ENCODE measurements at places on chromosomes 2 and 18.

DNA sequence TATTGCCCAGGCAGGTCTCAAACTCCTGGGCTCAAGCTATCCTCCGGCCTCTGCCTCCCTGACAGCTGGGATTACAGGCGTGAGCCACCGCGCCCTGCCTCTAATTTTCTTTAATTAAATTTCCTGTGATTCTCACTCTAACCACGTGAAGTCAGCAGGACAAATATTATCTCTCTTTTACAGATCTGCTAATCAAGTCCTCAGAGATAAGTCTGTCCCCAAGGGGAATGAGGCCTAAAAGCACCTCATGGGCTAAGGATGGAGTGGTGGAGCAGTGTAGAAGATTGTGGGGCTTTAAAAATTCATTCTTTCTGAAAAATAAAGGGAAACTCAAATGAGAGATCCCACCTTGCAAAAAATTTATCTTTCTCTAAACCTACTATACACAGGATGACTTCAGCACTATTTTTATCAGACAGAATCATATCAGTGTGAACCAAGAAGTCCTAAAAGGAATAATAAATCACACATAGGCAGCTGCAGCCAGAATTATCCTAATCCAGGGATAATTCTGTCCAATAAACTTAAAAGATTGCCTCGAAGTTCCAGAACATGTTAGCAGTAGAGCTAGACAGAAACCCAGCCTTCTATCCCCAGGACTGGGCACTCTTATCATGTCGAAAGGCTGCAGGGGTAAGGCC, 38.3 kb upstream of the BMPR2 start:
- DNase-seq, result no peak

DNA sequence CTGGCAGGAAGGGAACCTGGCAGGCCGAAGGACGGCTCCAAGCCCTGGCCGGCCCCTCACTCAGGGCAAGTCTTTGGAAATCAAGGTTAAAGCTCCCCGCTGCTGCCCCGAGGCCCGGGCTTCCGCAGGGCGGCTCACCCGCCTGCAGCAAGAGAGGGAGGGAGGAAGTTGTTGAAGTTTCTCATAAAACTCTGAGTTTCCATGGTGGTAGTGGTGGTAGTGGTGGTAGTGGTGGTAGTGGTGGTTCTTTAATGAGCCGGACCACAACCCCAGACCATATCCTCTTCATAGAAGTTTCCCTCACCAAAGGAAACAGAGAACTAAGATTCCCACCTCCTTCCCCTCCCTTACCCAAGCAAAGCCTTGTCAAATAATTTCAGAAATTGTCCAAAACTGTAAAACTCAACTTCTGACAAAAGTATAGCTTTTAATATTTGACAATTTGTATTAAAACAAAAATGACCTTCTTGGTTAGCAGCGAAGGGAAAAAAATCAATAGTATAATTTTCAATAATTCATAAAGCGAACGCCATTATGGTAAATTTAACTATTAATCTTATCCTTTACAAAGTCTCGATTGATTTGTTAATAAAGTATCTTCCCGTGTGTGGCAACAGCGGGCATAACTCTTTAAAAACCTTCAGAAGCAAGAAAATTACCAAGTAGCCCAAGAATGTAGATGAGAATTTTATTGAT, 1.5 kb upstream of the HOXD10 start:
- no peak for DNase-seq

DNA sequence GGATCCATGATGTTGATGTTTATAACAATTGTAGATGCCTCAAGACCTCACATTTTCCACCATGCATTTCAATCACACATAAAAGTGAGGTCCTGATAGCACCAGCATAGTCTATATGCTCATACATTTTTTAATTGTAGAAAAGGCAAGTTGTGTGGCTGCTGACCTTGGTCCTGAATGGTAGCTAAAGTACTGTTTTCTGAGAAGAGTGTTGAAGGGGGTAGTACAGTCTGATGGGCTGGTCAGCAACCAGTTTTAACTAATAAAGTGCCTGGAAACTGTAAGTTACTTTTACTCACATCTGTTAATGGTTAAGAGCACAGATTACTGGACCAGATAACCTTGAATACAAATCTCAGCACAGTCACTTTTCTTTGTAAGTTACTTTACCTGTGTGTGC, 15.9 kb downstream of the ZNF638 start:
- DNase-seq, result no peak

DNA sequence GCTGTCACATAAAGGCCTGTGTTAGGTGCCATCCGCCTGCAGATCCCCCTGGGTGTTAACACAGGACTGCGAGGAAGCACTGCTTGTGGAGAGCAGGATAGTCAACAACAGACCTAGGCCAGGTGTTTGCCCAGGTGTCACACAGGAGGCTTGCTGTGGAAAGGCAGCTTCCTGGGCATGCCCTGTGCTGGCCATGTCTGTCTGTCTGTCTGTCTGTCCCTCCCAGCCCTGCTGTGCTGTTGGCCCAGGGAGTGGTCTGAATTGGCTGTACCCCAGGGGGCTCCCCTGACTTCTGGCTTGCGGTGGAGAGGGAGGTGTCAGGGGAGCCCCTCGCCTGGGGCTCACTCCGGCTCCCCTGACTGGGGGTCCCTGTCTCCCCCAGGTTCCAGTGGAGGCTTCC, 53.2 kb downstream of the SH3BP4 start:
- no peak for DNase-seq

DNA sequence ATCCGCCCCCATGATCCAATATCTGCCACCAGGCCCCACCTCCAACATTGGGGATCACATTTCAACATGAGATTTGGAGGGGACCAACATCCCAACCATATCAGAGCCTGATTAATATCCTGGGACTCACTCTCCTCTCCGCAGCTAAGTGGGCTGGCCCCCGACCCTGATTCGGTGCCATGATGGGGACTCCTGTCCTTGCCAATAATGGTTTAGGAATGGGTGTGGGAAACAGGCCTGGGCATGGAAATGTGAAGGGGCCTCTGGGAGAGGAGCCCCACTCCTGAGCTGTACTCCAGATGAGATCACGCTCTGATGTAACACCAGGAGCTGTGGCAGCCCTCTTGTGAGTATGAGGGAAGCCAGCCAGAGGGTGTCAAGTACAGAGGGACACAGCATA, 77.3 kb upstream of the SMAD7 start:
- DNase-seq, result no peak

- DNase-seq, result no peak
Measured at GRCh38 chr2:195871326-195871725, 197.3 kb downstream of the DNAH7 start.

- no peak for DNase-seq
Measured at GRCh38 chr18:3626929-3627458, 177.0 kb downstream of the TGIF1 start.

DNA sequence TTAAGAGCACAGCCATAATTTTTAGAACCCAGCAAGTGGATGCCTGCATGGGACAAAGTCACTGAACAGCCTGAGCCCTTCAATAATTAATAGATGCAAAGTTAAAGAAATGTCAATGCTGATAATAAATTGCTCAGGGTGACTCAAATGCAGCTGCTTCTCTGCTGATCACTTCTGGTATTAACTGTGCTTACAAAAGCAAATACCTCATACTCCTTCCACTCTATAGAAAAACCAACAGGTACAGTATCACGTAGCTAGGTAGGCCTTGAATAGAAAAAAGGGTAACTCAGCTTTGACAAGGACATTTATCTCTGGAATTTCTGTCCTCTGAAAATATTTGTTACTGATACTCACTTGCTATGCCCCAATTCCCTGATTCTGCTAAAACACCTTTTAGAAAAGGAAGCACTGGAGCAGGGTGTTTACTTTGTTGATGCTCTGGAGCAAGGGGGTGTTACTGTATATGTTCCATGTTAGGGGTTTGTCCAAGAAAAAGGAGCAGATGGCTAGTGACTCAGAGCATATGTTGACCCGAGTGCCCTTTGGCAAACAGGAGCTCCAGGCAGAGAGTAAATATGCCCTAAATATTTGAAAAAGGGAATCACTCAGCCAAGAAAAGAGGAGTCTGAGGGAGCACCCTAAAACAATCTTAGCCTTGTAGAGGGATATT, 59.1 kb upstream of the RTN4 start:
- no peak for DNase-seq

Data from CD4-positive, alpha-beta T cell (primary cell).